ENCODE measurements at places on chromosomes 7 and 10.

- DNase-seq = no peak
Measured at GRCh38 chr10:4813023-4813422, 13.0 kb upstream of the AKR1E2 start.

GRCh38 chr10:98367604-98368451, 47.2 kb downstream of the PYROXD2 start:
- DNase-seq = no peak

- DNase-seq = no peak
Measured at GRCh38 chr10:127150136-127150535, 46.3 kb downstream of the INSYN2A start.

DNA sequence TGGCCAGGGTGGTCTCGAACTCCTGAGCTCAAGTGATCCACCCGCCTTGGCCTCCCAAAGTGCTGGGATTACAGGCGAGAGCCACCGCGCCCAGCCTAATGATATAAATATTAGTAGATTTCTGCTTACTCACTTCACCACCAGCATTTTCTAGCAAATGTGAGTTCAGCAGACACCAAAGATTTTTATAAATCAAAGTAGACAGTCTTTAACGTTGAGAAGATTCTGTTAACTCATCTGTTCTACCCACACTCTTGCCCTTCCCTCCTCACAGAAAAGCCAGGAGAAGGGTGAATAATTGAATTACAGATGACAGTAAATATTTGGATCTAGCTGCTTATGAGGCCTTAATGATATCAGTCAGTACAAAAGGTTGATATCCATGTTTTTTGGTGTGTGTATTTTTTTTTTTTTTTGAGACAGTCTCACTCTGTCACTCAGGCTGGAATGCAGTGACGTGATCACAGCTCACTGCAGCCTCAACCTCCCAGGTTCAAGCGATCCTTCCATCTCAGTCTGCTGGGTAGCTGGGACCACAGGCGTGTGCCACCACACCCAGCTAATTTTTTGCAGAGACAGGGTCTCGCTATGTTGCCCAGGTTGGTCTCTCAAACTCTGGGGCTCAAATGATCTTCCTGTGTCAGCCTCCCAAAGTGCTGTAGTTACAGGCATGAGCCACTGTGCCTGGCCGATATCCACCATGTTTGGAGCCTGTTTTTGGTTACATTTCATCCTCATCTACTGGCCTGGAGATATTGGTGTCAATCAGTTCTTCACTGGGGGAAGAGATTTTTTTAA, 120.5 kb downstream of the CUX1 start:
- no peak for DNase-seq

DNA sequence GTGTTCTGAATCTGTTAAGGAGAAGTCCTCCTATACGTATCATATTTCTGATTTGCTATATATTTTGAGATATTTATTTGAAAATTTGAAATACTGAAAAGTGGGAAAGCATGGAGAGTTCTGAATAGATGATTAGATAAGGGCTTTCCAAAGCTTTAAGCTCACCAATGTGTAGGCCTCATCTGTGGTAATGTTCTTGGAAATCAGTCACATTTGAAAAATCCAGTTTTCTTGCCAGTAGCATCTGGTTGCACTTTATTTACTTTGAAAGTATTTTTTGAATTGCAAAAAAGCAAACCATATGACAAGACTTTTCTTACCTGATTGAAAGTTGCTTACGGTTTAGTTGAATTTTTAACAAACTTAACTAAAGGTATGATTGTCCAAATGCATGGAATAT, 21.7 kb downstream of the ADD3 start:
- no peak for DNase-seq

GRCh38 chr7:83305027-83305426, 142.3 kb upstream of the PCLO start:
- DNase-seq = no peak

- DNase-seq = no peak
Measured at GRCh38 chr10:27622596-27622995, 118.5 kb downstream of the RAB18 start.

DNA sequence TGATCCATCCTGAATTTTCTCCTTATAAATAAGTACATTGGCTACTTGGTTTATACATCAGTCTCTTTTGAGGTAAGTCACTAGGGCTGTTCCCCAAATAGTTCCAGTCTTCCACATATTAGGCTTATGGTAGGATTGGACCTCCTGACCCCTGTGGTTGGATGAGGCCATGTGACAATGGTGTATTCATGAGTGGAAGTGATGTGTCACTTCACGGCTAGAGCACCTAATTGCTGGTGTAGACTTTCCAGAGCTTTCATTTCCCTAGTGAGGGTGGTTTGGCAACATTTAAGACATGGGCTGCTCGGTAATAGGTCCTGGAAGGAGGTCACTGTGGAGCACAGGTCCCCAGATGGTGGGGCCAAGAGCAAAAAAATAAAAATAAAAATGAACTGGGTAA, 141.2 kb upstream of the ABCB5 start:
- no peak for DNase-seq

GRCh38 chr7:28754027-28754426, 204.1 kb downstream of the TRIL start:
- DNase-seq = peak; percentile 66

GRCh38 chr10:14358886-14359573, 28.3 kb upstream of the FRMD4A start:
- DNase-seq = no peak

DNA sequence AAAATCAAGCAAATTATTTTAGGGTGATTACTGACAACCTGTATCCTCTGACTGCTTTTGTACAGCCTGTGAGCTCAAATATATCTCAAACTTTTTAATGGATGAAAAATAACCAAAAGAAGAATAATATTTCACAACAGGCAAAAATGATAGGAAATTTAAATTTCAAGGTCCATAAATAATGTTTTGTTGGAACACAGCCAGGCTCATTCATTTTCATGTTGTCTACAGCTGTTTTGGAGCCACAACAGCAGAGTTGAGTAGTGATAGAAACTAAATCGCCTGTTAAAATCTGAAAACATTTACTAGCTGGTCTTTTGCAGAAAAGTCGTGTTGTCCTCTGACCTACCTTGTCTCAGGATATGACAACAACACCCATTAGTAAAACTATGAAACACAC, 75.9 kb downstream of the GLI3 start:
- no peak for DNase-seq

DNA sequence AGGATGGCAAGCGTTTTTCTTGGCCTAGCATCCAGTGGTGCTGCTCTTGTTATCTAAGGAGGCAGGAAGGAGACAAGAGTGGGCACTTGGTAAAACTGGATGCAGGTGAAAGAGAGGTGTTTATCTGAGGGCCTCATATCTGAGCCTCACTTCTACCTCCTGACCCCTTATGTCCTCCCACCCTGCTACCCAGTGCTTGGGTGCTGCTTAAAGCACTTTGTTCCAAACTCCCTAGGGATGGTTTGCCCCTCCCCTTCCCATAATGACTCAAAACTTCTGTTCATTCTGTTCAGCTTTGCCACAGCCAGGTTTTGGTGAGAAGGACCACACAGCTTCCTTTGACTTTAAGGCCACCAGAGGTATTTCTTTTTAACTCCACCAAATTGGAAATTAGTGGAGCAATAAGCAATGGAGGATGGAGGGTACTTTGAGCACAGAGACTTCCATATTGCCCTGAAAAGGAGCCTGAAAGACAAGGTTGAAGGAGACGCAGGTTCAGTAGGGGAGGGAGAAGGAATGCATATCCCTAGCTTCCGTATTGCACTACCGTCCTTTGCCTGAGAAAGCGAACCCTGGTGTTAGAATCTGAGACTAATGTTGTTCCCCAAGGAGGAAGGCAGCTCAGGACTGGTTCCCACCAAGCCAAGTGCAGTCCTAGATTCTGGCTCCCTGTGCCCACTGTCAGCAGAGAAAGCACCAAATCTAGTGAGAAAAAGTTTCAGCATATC, 30.1 kb downstream of the ENTPD1 start:
- no peak for DNase-seq

GRCh38 chr10:63247771-63248170, 114.6 kb downstream of the NRBF2 start:
- no peak for DNase-seq

DNA sequence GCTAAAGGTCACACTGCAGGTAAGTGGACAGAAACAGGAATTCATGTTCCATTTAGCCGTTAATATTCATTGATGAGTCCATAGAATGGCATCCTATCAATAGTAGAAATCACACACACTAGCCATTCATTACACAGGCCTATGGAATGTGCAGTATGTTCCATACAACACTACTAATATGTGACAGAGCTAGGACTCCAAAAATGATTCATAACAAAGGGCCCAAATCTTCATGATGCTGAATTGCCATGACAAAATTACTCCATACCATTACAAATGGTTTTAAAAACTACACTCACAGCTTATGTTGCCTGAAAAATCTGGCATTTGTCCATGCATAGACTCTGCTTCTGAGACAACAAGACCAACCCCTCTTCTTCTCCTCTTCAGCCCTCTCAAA, 549.1 kb downstream of the XPNPEP1 start:
- DNase-seq = no peak

- DNase-seq = peak; percentile 7
Measured at GRCh38 chr10:69632516-69633199, 2.6 kb downstream of the FAM241B start.

- no peak for DNase-seq
Measured at GRCh38 chr7:28560767-28561166, 148.4 kb downstream of the CREB5 start.

- peak; percentile 65 for DNase-seq
Measured at GRCh38 chr7:37916673-37917660, at the start of gene SFRP4. TSS of gene SFRP4 (minus strand) at chr7:37916817. CDS start at chr7:37916537, 280 bp downstream.

DNA sequence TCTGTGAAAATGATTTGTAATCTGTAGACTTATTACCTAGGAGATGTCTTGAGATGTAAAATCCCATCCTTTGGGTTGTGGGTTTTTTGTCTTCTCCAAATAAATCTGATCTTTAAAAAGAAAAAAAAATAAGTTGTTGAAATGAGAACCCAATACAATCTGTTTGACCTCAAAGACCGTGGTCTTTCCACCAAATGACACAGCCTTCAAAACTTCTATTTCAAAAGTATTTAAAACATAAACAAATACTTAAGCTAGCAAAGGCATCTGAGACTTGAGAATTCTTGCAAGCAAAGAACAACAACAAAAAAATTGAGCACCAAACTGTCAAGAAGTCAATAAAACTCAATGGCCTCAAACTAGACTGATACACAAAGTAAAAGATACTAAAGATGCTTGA, 67.9 kb upstream of the HECW1 start:
- no peak for DNase-seq

- DNase-seq = no peak
Measured at GRCh38 chr7:34850681-34851080, 186.6 kb downstream of the DPY19L1 start.

DNA sequence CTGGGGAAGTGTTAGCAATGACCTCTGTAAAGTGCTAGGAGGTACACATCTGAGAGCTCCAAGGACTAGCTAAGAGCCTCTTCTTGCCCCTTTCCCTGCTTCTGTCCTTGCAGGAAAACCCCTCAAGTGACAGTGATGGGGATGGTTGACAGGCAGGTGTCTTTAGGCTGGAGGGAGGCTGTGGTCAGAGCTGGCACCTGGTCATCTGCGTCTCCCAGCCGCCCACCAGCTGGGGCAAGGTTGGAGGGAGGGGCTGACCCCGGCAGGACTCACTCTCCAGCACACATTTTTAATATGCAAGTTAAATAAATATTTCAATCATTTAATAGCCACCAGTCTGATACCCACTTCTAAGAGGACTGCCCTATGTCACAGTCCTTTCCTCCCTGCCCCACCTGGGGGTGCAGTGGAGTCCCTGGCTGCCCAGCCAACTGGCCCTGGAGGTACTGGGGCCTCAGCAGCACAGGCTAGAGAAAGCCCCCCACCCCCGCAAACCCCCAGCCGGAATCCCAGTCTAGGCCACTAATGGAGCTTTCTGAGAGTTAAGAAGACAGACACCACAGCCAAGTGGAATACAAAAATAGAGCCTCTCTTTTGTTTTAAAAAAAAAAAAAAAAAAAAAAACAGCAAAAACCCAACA, 6.3 kb downstream of the FGF8 start:
- DNase-seq = no peak

DNA sequence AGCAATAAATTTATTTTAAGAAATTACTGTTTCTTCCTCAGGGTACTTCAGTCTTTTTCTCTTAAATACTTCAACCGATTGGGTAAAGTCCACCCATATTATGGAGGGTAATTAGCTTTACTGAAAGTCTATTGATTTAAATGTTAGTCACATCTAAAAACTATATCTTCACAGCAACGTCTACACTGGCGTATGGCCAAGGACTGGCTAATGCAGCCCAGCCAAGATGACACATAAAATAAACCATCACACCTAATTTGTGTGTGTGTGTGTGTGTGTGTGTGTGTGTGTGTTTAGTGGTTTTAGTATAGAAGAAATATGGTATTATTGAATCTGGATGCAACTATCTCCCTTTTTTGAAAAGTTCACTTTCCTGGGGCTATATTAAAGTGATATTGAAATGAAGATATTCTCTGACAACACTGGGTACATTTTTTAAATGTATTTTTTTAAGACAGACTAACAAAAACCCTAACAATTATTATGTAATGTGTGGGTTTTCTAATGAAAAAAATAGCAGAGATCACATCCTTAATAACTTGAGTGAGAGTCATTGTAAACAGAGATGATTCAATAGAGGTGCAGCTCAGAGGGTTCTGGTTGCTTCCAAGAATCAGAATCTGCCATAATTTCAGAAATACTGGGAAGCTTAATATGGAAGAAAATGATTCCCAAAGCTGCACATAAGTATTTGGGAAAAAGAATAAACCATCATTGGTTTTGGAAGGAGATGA, 584.2 kb upstream of the MBL2 start:
- no peak for DNase-seq

DNA sequence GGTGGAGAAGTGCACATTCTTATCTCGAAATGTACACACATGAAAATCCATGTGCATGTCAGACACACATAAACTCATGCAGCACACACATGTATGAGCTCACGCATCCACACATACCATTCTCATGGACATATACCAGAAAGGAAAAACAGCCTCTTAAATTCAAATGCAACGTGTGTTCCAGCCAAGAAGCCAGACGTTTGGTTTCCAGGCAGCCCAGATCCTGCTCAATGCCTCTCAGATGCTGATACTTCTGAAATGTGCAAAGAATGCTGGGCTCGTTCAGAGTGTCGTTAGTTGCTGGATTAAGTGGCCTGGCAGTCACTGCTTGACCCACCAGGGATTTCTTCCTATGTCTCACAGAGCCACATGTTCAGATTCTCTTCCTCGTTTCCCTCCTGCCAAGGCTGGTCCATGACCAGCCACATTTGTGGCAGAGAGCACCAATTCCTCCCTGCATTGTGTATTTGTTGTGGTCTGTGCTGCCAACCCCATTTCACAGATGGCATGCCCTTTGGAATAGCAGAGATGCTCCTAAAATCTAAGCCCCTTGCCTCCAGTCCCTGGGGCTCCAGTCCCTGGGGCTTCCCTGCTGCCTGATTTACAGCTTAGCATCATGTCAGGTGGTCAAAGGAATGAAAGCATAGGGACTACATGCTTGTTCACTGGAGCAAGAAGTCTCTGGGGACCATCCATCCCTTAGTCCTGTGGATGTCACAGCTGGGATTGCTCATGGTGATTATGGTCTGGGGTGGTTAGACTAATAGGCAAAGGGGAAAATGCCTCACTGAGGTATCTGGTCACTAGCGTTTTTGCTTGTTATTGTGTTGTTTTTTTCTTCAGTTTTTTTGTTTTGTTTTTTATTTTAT, 426.6 kb downstream of the PLXNA4 start:
- DNase-seq = no peak

GRCh38 chr10:30052062-30052461, 7.3 kb downstream of the JCAD start:
- DNase-seq = no peak

All from testis (tissue), 5 donors.